ENCODE measurements at places on chromosomes 4 and X. TPM values are rescaled to one million over a fixed set of nuclear protein-coding genes. Genes with fewer than 3 reads are reported as not detected.
A peak's percentile ranks its signal among the peaks of the same experiment; 100 is the strongest.

The SASH3 gene
- total RNA-seq: not detected

The SSX2B gene
- not detected for total RNA-seq

The CXorf49 gene
- not detected for total RNA-seq

The CYBB gene
- total RNA-seq: under 0.01 TPM

The PPEF1 gene
- not detected for total RNA-seq

The USP51 gene
- 2.3 TPM for total RNA-seq

The HSFX2 gene
- not detected for total RNA-seq

The ADH1A gene
- total RNA-seq: not detected

The LIN54 gene
- total RNA-seq: 15.4 TPM

The PAGE4 gene
- not detected for total RNA-seq

The NUDT11 gene
- total RNA-seq: 14.3 TPM

The VCX gene
- not detected for total RNA-seq

The CLDN2 gene
- total RNA-seq: not detected

- DNase-seq: peak; percentile 23
These were observed 176.4 kb downstream of the BMPR1B start for GRCh38 chr4:94934201-94934600.

DNA sequence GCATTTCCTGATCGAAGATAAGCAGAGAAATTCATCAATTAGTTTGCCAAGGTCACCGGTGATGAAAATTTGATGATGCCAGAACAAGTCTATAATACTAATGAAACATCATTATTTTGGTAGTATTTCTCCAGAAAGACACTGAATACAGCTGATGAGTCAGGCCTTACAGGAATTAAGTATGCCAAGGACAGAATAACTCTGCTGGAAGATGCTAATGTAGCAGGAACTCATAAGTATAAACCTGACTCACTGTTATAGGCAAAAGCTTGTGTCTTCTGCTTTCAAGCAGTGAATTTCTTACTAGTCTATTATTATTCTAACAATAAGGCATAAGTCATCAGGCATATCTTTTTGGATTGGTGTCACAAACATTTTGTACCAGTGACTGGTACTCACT is 1825.1 kb upstream of the IGFBP7 start:
- peak; percentile 2 for DNase-seq

- DNase-seq: no peak
These were observed 29.4 kb downstream of the APELA start for GRCh38 chr4:164906368-164906767.

- DNase-seq: no peak
These were observed 69.9 kb upstream of the FBXW7 start for GRCh38 chr4:152605641-152606335.

GRCh38 chrX:46185923-46186810 is 359.1 kb downstream of the ZNF674 start:
- peak; percentile 78 for DNase-seq

DNA sequence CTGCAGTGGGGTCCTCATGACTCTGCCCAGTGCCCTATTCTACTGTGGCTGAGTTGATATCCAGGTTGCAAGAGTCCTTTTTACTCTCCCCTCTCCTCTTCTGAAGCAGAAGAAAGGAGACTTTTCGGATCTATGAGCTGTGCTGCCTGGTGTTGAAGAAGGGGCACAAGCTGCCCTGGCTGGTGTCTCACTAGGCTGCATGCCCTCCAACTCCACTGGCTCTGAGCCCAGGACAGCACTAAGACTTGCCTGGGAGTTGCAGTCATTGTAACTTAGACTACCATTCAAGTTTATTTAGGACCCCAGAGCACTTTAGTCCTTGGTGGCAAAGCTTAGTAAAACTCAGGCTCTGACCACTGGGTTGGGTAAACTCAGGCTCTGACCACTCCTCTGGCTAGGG is 89.4 kb downstream of the GABRB1 start:
- DNase-seq: no peak

- peak; percentile 94 for DNase-seq
These were observed 31.0 kb upstream of the SLC25A4 start for GRCh38 chr4:185112104-185112503.

GRCh38 chrX:5718651-5719050 is 510.0 kb downstream of the NLGN4X start:
- DNase-seq: no peak

GRCh38 chrX:153819384-153820040 is 10.8 kb downstream of the PDZD4 start:
- no peak for DNase-seq

- no peak for DNase-seq
These were observed 78.3 kb upstream of the IL2 start for GRCh38 chr4:122534776-122535175.

GRCh38 chrX:113980953-113981352 is 602.9 kb upstream of the HTR2C start:
- DNase-seq: no peak

DNA sequence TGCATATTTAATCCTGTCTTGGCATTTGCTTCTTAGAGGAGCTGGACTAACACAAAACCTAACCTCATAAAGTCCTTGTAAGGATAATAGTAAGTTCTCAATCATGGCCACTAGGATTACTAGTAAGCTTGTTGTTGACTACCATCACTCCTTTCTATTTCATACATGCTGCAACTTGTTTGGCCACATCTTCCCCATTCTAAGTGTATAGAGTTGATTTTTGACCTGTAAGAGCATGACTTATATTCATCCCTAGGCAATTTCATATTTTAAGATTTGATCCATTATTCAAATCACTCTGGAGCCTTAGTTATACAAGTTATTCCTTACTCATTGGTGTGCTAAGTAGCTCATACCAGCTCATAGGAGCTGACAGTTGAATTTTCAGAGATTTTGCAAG is 109.4 kb downstream of the EFHC2 start:
- peak; percentile 31 for DNase-seq

- DNase-seq: peak; percentile 88
These were observed 25.6 kb downstream of the NR0B1 start for GRCh38 chrX:30283456-30284200.

GRCh38 chrX:72381439-72382201 is 75.9 kb upstream of the CITED1 start:
- no peak for DNase-seq

DNA sequence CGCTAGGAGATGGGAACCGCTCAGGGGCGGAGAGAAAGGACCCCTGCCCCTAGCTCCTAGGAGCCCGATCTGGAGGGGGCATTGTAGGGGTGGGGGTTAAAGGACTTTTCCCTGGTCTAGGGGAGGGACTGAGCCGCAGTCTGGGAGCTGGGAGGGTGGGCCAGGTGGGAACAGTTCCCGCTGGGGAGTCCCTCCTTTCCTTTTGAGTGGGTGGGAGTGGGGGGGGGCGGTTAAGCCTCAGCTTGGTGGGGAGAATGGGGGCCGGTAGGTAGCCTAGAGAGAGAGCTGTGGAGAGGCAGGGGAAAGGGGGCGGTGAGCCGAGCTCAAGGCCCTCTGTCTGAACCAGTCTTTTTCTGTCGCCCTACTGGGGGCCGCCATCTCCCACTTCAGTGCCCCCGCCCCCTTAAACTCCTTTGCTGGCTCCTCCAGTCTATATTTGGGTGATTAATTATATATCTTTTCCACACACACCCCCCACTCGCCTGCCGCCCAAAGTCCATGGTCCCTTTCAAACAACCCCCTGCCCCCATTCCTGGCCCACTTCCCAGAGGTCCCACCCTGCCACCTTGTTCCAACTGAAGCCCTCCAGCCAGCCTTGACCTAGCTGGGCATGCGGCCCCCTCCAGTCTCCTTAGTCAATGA is 822 bp downstream of the ZNF275 start:
- no peak for DNase-seq

- no peak for DNase-seq
These were observed 65.0 kb downstream of the CPZ start for GRCh38 chr4:8657381-8658088.

DNA sequence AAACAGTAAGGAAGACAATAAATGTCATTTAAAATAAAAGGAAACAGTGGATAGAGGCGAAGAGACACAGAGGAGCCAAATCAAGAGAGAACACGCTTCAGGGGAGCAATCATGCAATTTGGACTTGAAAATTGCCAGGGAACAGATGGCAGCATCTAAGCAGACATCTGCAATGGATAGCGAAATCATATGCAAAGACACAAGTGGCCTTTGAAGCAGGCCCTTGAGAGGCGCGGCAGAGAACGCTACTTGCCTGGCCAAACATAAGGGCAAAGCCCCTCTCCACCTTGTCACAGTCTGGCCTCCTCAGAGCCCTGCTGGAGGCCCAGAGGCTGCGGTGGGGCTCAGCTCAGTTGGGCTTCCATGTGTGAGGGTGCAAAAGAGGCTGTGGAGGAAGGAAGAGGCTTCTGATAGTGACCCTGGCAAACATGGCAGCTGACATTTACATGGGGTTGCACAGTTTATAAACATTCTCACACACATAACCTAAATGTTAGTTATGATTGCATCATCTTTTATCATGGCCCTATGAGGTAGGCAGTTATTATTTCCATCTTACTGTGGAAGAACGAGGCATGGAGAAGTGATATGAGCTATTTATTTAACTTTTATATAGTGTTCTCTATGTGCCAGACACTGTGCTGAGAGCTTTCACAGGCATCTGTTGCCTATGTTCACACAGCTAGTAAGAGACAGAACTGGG is 18.3 kb downstream of the ADGRG4 start:
- DNase-seq: no peak

DNA sequence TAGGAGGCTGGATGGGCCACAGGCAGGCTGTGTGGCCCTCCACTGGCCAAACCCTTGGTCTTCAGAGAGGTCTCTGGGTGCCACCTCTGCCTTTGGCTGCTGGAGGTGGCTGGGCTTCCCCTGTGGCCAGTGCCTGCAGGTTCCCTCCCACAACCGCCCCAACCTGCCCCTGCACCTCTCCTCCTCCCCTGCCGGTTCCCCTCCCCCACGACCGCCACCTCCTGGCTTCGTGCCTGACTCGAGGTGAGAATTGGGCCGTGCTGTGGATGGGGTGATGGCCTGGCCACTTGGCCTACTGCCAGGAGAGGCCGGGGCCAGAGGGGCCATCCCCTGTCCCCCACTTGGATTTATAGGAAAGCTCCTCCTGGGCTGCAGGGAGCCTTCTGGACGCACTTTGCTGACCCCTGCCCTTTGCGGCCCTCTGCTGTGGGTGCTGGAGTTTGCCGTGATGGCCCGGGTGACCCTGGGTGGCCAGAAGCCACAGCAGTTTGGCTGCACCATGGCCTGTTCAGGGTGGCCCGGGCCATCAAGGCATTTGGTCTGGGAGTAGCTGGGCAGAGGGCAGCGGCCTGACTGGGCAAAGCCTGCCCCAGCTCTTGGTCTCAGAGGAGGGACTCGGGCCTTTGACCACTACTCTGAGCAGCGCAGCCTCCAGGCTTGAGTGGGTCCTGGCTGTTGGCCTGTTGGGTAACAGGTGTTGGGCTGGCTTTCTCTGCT is 3.8 kb downstream of the NAT8L start:
- no peak for DNase-seq

- DNase-seq: peak; percentile 29
These were observed 282.9 kb downstream of the USP46 start for GRCh38 chr4:52376132-52376704.

- peak; percentile 17 for DNase-seq
These were observed 833 bp downstream of the FGD1 start for GRCh38 chrX:54494989-54495813.

GRCh38 chr4:7068883-7069282 is 1.0 kb upstream of the GRPEL1 start:
- no peak for DNase-seq

DNA sequence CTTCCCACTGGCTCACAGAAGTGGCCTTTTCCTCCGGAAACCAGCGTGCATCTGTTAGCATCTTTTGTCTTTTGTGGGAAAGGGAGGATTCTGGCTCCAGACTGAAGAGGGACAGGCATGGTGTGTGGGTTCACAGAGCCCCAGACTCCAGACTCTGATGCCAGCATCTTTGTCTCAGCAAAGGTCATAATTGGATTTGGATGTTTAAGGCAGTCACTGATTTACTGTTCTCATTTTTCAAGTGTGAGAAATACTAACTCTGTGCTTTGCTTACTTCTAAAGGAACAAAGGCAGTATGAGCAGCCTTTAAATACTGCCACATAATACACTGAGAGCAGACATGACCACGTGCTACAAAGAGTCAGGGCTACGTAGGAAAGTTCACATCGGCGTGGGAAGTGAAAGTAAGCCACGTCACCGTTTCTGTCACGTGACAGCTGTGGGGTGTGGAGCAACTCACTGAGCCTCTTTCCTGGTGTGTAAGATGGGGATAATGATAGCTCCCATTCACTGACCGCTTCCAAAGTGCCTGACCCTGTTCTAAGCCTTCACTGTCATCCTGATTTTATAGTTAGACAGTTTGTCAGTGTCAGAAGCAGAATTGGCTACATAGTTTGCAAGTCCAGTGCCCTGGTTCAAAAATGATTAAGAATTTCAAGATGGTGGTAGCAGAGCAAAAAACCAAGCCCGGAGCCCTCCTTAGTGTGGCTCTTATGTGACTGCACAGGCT is 24.8 kb upstream of the TMSB4X start:
- DNase-seq: peak; percentile 93

DNA sequence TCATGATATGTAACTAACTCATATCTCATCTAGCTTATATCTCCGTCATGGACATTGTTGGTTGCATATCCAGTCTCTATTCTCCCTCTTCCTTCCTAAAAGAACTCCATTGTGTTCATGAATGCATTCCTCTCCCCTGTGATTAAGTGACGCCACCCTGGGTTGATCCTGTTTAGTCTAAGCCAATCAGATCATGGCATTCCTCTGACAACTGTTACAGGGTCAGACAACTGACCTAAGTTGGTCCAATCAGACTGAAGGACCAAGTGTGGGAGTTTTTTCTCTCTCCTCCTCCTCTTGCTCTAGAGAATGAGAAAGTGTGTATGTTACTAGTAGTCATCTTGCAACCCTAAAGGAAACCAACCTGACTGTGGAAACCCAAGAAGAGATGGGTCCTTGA is 3.6 kb downstream of the APOO start:
- peak; percentile 53 for DNase-seq

- peak; percentile 83 for DNase-seq
These were observed 626 bp upstream of the FRAS1 start for GRCh38 chr4:78056265-78057129.

GRCh38 chr4:182491719-182492118 is 248.5 kb downstream of the TENM3 start:
- no peak for DNase-seq

DNA sequence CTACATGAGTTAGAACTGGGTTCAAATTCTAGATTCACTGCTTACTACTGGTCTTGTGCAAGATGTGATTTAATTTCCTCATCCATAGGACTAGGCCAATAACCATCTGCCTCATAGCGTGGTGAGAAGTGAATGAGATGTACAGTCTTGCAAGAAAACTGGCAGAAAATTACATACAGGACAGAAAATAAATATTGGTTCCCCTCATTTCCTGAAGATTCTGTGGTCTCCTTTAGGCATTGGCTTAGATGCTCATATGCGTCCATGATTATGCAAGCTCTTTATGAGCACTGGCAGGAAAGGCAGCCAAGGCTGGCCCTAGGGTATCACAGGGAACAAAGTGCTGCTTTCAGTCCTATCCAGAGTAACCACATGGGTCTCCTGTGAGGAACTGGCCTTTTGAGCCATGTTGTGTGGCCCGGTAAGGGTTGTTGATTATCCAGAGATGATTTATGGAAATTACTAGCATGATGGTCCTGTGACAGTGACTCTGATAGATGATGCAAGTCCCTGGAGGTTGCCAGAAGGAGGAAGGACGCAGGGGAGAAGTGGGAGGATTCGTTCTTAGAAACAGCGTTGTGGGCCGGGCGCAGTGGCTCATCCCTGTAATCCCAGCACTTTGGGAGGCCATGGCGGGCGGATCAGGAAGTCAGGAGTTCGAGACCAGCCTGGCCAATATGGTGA is 9.9 kb upstream of the MOB1B start:
- DNase-seq: no peak

- DNase-seq: peak; percentile 25
These were observed 56.4 kb downstream of the MAML3 start for GRCh38 chr4:140097572-140097971.

GRCh38 chr4:75087416-75087815 is 154.5 kb downstream of the PARM1 start:
- no peak for DNase-seq
